ENCODE measurements at places on chromosomes 13 and 19.

- DNase-seq: no peak
These were observed at the start of gene DCLK1 for GRCh38 chr13:36131222-36131930. TSS of gene DCLK1 (minus strand) at chr13:36131382.

- no peak for DNase-seq
These were observed 71.6 kb downstream of the TM9SF2 start for GRCh38 chr13:99572921-99573320.

- DNase-seq: no peak
These were observed 6.7 kb downstream of the KLK14 start for GRCh38 chr19:51075998-51076397.

DNA sequence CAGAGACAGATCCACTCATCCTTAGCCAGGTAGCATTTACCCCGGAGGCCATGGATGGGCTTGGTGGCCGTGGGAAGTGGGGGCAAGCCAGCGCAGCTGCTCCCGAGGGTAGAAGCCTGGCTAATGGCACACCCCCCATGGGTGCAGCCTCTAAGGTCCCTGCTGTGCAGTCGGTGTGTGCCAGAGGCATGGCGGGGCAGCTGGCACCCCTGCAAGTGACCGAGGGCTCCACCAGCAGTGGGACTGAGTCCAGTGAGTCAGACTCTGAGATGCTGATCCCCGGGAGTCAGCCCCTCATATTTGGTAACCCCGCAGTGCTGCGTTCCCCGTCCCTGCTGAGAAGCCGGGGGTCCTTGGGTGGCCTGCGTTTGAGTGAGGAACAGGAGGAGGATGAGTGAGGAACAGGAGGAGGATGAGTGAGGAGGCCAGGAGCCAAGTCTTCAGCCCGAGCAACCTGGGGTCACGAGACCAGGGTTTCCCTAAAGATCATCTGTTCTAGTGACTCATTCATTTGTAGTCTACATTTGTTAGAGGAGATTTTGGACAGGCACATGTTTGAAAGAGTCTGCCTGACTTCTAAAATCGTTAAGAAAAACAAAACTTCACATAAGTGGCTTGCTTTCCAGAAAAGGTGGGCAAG lies 180.7 kb downstream of the STK24 start:
- DNase-seq: no peak

- DNase-seq: no peak
These were observed 6.3 kb downstream of the GPR180 start for GRCh38 chr13:94607939-94608338.

GRCh38 chr13:111880185-111880584 lies 186.8 kb upstream of the SOX1 start:
- peak; percentile 80 for DNase-seq

- no peak for DNase-seq
These were observed 46.5 kb upstream of the RCBTB2 start for GRCh38 chr13:48579165-48579918.

GRCh38 chr13:24356837-24357236 lies 47.5 kb downstream of the C1QTNF9 start:
- no peak for DNase-seq

DNA sequence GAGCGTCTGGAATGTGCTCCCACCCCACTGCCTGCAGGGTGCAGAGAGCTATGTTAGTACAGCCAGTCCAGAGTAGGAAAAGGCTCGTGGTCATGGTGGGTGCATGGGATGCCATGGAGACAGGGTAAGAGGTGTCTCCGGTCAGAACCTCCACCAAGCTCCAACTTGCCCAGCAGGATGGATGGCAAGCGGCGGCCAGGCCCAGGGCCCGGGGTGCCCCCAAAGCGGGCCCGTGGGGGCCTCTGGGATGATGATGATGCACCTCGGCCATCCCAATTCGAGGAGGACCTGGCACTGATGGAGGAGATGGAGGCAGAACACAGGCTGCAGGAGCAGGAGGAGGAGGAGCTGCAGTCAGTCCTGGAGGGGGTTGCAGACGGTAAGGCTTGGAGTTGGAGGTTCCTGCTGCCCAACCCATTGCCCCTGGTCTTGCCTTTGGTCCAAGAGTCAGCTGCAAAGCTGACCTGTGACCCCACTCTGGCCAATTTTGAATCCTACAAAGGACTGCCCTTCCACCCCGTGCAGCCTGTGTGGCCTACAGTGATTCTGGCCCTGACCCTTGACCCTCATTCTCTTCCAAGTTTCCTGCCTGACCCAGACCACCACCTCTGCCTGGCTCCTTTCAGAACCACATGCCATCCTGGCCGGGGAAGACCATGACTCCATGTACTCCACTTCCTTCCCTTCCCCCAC lies 14.7 kb downstream of the POLD1 start:
- DNase-seq: no peak

DNA sequence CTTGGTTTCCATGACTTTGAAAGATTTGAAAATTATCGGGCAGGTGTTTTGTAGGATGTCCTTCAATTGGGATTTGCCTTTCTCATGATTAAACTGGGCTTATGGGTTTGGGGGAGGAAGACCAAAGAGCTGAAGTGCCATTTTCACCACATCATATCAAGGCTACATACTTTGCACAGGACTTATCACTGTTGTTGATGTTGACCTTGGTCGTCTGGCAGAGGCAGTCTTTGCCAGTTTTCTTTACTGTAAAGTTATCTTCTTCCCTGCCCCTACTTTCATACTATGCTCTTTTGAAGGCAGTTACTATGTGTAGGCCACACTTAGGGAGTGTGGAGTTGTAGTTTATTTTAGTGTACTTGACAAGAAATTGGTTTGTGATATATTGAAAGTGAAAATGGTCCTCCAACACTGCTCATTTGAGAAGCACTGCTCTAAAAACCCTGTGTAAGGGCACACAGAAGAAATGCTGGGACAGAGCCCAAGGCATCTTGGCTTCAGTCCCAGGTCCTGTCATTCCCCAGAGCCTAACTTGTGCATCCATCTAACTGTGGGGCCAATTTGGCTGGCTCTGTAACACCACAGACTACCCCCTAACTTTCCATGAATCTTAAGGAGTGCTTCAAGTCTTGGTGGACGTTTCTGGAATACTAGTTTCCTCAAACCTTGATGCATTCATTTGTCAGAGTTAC lies 384.9 kb downstream of the KCNRG start:
- no peak for DNase-seq

DNA sequence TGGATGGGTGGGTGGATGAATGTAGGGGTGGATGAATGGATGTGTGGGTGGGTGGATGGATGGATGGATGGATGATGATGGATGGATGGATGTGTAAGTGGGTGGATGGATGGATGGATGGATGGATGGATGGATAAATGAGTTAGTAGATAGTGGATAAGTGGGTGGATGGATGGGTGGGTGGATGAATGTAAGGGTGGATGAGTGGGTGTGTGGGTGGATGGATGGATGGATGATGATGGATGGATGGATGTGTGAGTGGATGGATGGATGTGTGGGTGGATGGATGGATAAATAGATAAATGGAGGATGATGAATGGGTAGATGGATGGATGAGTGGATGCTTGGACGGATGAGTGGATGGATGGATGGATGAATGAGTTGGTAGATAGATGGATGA lies 3.2 kb downstream of the MCF2L start:
- DNase-seq: no peak

All from vagina (tissue), 2 donors.